Pancreas (tissue), 10 donors: ENCODE measurements at places on chromosomes 12 and 14. TPM values are rescaled to one million over a fixed set of nuclear protein-coding genes. Genes with fewer than 3 reads are reported as not detected.

Gene RIN3
- 1.3 TPM for total RNA-seq

GRCh38 chr12:42484996-42485395 lies 104.5 kb downstream of the PRICKLE1 start:
- no peaks in the 10 kb centered on the region for H3K27me3 ChIP-seq
- H3K4me3 ChIP-seq = no peak overlapping the region
- H3K4me1 ChIP-seq = peaks cover 4% of the 10 kb centered on the region
- no peak for DNase-seq

DNA sequence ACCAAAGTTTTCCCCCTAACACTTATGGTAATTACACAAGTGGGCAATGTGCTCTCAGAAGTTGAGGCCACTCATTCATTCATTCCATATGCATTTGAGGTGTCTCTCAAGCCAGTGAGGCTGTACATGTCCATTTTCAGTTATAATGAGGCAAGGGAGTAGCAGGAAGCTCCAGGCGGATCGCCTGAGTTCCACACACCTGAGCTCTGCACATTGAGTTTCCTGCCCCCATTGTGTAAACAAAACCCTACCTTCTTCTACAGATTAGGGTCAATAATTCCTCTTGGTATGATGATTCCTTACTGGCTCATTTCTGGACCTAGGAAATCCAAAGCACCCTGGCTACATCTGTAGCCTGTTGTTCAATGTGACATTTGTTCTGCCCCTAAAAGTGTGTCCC lies 555.3 kb downstream of the MED13L start:
- no peaks in the 10 kb centered on the region for H3K36me3 ChIP-seq
- H3K27ac ChIP-seq = no peak overlapping the region
- H3K27me3 ChIP-seq = no peaks in the 10 kb centered on the region
- H3K4me1 ChIP-seq = no peaks in the 10 kb centered on the region
- no peak for DNase-seq

GRCh38 chr14:103031956-103032355 lies 25.4 kb downstream of the CDC42BPB start:
- DNase-seq = no peak
- no peaks in the 10 kb centered on the region for H3K36me3 ChIP-seq
- no peaks in the 10 kb centered on the region for H3K27me3 ChIP-seq
- no peak overlapping the region for H3K27ac ChIP-seq
- H3K4me1 ChIP-seq = no peaks in the 10 kb centered on the region

DNA sequence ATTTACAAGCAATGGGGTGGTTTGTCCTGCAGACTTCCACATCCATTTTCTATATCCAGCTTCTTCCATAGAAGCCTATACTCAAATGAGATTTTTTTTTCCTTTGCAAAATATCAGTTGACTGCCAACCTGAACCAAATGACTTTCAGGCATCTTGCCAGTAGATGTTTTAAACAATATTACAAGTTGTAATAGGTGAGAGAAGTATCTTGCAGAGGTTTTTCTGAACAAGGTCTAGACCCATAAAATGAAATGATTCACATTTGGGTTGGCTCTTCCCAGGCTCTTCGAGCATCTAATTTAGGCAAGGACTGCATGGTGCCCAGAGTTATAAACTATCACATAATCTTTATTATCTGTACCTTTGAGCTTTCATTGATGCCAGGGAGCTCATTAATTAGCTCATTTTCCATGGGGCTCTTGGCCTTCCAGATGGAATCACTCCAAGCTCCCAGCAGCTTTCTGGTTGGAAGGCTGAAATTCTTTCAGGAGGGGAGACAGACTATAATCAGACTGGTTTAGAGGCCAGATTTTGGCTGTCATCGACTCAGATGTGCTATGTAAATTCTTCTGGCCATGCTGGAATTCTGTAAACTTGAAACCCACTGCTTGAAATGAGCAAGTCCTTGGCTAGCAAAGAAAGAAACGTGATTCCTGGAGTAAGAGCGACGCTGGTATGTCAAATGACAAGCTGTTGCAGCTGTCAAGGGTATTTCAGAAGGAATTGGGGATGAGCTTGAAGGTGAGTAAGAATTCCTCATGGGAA lies 32.2 kb upstream of the DICER1 start:
- no peaks in the 10 kb centered on the region for H3K36me3 ChIP-seq
- H3K4me3 ChIP-seq = no peak overlapping the region
